ENCODE measurements at places on chromosomes 1 and 21. TPM values are rescaled to one million over a fixed set of nuclear protein-coding genes. Genes with fewer than 3 reads are reported as not detected.

GRCh38 chr21:30717105-30717504 lies 1.5 kb downstream of the KRTAP21-3 start:
- no peak for DNase-seq

GJA8 gene
- not detected for total RNA-seq

GRCh38 chr1:91684481-91685196 lies 184.0 kb downstream of the CDC7 start:
- DNase-seq = no peak

- no peak for DNase-seq
Observed at GRCh38 chr1:197312163-197312562, 44.1 kb downstream of the CRB1 start.

DNA sequence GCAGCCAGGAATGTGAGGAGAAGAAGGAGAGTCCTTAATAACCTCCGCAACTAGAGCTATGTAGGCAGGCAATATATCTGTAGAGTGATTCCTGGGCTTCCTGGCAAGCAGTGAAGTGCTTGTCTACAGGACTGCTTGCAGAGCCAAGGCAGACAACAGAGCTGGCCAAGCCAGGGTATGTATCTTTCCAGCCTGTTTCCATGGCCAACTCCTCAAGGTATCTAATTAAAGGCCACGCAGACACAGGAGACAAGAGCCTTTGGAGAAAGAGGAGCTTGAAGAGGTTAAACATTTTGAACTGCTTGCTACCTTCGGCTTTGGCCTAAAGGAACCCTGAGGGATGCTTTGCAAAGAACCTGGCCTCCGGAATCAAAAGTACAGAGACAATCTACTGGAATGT lies 137.4 kb downstream of the PIGK start:
- no peak for DNase-seq

ESRRG gene
- total RNA-seq = 0.34 TPM

DNA sequence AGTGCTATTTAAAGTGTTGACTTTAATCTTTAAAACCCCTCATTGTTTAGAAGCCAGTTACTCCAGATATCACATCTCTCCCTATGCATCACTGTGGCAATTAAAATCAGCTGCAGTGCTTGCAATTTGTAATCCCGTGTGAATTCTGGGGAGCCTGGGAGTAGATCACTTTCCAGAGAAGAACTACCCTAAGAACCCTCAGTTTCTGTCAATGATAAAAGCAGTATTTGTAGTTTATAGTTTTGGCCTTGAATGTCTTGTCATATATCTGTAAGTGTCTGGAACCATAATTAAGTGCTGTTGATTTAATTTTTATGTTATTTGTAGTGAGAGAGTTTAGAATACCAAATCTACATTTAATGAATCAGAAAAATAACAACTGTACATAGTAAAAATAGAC lies 5.5 kb upstream of the SPAG17 start:
- DNase-seq = no peak

DNA sequence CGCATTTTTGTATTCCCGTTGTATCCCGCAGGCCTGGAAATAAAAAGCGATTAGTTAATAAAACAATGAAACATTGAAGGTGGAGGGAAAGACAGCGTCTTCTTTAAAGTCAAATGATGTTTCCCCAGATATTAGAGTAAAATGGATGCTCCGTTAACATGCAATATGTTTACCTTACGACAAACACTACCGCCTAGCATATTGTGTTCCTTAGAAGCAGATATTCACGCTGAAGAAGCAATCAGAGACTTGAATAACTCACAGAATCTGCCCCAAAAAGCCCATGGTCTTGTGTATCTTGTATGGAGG lies 583 bp upstream of the B4GALT3 start:
- no peak for DNase-seq

GRCh38 chr21:25313829-25314228 lies 293.5 kb downstream of the MRPL39 start:
- no peak for DNase-seq

Measured in kidney epithelial cell (primary cell).